GM12865 (cell line): ENCODE measurements at places on chromosomes 3 and 15.

GRCh38 chr15:32053719-32054118 lies 23.4 kb downstream of the CHRNA7 start:
- no peak for DNase-seq

DNA sequence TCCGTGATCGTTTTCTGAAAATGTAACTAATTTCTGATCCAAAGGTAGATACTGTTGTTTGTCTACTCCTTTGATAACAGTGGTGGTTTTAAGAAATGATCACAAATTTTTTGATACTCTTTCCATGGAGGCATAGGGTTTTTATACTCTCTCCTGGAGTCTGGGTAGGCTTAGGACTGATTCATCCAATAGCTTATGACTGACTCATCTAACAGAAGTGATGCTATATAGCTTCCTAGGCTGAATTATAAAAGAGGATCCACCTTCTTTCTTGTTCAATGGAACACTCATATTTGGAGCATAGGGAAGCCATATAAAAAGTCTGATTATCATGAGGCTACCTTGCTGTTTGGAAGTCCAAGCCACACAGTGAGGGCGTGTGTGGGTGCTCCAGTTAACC lies 84.3 kb downstream of the CHST2 start:
- DNase-seq: no peak

- no peak for DNase-seq
These were observed 222.8 kb upstream of the ST8SIA2 start for GRCh38 chr15:92170897-92171296.

DNA sequence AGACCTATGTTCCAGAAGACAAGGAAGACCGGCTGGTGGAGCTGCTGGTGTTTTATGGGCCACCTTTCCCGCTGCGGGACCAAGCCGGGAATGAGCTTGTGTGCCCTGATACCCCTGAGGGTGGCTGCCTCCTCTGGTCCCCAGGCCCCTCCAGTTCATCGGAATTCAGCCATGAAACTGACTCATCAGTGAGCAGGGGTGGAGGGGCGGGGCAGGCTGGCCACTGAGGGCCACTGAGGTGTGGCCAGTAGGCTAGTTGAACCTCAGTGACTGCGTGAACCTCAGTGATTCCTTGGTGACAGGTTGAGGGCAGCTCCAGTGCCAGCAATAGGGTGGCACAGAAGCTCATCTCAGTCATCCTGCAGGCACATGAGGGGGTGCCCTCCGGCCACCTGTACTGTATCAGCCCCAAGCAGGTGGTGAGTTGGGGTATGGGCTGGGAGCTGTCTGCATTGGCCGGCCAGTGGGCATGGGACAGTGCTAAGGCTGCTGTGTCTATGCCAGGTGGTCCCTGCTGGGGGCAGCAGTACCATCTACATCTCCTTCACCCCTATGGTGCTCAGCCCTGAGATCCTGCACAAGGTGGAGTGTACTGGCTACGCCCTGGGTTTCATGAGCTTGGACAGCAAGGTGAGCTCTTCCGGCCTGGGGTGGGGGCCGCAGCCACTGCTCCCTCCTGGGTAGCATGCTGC lies 20.3 kb downstream of the ACAA1 start:
- DNase-seq: no peak

DNA sequence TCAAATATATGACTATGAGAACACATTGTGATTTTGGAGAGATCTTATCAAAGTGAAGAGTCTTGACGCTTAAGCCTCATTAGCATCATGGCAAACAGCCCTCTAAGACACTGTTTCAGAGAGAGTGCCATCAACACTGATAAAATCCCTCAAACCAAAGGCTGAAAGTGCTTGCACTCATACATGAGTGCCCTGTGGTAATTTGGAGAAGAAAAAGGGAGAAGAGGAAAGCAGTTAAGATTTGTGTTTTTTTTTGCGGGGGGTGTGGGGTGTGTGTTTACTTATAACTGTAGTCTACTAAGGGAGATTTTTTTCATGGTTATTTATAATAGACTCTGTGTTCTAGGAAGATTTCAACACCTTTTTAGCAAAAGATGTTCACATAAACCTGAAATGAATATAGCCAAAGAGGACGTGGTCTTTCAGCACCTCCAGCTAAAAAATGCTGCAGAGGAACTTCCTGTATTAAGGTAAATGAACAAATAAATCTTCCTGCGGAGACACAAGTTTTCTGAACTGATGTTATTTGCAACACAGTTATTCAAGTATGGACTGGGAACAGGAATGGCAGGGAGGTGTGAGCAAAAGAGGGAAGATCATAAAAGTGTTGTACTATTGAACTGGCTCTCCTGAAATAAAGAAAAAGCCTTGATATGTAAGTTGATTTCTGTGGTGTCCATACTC lies 81.9 kb upstream of the TGFBR2 start:
- no peak for DNase-seq

GRCh38 chr3:71197841-71198565 lies 385.5 kb downstream of the FOXP1 start:
- DNase-seq: no peak

DNA sequence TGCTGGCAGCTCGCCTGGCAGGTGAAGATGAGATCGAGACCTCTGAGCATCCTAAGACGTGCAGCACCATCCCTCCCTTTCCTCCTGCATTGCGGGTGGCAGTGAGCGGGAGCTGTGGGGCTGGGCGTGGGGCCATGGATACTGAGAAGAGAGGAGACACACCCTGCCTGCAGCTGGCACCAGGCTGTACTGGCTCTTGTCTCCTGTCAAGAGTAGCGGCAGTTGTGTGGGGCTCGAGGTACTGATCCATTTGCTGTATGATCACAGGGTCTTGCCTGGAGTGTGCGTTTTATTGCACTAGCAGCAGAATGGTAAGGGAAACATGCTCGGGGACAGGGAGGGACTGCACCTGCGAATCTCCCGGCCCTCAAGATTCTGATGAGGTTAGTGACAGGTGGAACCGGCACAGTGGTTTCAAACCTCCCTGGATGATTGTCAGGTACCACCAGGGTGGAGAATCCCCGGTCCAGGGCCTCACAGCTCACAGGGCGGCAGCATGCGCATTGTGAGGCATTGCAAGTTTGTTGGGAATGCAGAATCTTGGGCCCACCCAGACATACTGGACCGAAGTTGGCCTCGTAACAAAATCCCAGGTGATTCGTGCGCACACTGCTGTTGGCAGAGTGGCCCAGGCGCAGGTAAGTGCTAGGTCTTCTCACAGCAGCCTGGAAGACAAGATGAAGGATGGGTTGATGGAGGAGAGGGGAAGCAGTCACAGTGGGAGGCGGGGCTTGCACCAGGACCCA lies 14.1 kb downstream of the SYNM start:
- no peak for DNase-seq

- DNase-seq: no peak
These were observed 14.6 kb downstream of the PSMD6 start for GRCh38 chr3:64008487-64009351.

DNA sequence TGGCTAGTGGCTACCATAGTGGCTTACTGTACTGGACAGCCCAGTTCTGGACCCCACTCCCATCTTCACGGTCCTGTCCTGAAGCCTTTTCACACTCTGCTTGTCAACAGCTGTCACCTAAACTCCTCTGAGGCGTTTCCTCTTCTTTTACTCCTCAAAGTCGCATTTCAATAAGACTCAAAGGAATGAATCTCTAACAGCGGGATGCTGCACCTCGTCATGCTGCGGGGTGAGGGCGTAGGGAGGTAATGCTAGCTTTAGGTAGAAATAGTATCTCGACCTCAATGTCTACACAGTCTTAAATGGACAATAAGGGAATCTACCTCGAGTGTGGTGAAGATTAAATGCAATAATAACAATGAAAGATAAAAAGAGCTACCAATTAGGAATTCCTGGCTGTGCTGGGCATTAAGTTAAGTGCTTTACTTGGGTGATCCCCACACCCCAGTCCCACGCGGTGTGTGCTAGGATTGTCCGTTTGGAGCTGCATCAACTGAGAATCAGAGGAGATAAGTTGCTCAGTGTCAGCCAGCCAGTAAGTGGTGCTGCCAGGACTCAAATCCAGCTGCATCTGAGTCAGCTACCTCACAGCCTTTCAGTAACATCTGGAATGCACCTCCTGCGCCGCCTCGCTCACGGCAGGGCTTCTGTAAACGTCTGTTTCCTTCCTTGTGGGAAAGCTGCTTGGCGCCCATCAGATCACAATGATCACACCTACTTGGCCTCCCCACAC lies 14.0 kb downstream of the PLA2G4D start:
- DNase-seq: no peak

DNA sequence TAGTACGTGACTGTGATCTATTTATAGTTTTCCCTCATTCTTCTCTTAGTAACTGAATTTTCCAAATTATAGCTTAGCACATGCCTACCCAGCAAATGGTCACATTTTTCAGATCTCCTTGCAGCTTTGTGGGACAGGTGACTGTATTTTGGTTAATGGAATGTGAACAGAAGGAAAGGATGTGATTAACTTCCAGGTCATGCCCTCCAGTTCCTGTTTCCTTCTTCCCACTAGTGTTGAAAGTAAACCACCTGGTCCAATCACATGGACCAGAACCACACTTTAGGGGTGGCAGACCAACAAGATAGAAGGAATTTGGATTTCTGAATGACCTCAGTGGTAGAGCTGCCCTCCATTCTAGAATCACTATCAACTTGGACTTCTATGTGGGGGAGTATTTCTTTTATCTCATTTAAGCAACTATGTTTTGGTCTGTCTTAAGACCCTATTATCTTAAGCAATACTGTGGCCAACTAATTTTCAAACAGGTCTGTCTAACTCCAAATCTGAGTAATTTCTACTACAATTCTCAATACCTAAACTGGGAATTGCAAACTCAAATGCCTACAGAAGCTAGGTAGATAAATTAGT lies 76.0 kb upstream of the TSC22D2 start:
- no peak for DNase-seq

GRCh38 chr3:12810013-12810780 lies 13.7 kb downstream of the CAND2 start:
- peak; percentile 92 for DNase-seq

DNA sequence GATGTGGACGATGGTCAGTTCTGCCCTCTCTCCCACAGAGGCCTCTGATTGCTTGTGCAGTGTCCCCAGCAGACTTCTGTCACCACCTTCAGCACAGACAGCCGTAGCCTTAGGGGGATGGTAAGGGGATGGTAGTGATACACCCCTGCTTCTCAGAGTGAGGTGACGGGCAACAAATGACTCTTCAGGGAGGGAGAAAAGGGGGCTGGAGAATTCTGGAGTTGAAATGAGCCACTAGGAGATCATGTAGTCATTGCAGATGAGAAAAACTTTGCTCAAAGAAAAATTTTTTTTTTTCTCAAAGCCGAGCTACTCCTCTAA lies 29.6 kb upstream of the TIMP4 start:
- peak; percentile 23 for DNase-seq

GRCh38 chr15:47484059-47484458 lies 233.2 kb upstream of the SEMA6D start:
- DNase-seq: no peak

DNA sequence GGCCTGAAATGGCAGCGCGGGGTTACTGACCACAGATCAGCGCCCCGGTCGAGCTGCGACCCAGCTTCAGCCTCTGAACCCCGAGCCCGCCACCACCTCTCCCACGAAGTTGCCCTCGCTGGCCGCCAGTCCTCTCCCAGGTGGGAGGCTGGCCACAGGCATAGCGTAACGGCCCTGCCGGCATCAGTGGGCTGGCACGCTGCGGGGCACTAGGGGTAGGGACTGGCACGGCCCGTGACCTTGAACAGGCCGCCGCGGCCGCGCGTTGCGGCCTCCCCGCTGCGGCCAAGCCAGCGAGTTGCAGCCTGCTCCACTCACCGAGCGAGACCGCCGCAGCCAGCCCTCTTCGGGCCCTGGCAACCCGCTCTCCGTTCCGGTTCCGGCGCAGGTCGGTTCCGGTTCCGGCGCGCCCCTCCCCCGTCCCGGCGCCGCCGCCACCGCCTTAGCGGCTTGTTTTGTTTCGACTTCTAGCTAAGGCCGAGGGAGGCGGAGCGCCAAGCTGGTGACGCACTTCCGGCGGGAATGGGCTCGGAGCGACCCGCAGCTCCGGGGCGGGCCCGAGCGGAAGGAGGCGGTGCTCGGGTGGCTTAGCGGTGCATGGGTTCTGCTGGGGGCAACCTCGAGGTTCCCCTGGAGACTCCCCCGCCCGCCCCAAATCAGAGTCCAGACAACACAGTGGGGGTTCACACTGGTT lies at the start of gene USP19:
Gene USP19 (minus strand): TSS at position 386 of the 694 bp plus-strand sequence. CDS start 1,678 bp downstream, outside the sequence.
- peak; percentile 95 for DNase-seq

DNA sequence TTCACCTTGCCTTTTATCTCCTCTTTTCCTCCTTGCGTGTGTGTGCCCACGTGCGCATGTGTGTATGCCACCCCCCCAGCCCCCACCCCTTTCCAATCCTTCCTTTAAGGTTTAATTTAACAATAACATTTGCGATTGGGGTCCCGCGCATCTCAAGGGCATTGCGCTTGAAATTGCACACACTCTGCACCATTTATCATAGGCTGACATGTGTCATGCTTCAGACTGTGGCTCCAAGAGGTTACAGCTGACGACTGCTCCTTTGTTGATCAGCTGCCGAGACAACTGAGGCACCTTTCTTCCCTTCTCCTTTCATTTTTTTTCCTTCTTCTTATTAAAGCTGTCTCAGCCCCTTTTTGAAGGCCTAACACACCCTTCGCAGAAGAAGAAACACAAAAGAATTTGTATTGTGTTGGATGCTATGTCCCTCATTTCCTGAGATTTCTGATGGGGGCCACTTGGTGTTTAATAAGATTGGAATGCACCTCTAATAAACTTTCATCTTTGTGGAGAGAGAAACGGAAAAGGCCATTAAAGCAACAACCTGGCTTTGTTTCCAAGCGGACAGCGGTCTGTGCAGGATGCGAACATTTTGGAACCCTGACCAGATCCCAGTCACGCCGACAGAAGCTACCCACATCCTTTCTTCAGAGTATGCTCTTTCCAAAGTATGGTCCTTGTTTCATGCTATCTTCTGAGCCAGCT lies 470.1 kb downstream of the MCTP2 start:
- DNase-seq: no peak

DNA sequence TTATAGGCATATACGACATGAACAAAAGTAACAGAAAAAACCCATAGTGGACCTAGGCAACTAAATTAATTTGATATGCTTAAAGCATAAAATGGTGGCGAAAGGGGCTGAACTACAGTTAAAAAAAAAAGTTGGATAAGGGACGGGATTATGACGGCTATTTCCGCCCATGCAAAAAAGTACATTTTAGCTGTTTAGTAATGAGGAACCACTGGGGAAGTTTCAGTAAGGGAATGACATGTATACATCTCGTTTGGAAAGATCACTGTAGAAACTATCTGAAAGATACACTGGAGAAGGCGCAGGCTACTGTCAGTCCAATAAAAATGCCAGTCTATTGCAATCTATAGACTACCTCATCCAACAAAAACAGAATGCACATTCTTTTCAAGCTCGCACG lies 65.6 kb downstream of the ZNF148 start:
- DNase-seq: no peak
